Fibroblast of skin of back (primary cell): ENCODE measurements at places on chromosomes 4 and X.
A peak's percentile ranks its signal among the peaks of the same experiment; 100 is the strongest.

DNA sequence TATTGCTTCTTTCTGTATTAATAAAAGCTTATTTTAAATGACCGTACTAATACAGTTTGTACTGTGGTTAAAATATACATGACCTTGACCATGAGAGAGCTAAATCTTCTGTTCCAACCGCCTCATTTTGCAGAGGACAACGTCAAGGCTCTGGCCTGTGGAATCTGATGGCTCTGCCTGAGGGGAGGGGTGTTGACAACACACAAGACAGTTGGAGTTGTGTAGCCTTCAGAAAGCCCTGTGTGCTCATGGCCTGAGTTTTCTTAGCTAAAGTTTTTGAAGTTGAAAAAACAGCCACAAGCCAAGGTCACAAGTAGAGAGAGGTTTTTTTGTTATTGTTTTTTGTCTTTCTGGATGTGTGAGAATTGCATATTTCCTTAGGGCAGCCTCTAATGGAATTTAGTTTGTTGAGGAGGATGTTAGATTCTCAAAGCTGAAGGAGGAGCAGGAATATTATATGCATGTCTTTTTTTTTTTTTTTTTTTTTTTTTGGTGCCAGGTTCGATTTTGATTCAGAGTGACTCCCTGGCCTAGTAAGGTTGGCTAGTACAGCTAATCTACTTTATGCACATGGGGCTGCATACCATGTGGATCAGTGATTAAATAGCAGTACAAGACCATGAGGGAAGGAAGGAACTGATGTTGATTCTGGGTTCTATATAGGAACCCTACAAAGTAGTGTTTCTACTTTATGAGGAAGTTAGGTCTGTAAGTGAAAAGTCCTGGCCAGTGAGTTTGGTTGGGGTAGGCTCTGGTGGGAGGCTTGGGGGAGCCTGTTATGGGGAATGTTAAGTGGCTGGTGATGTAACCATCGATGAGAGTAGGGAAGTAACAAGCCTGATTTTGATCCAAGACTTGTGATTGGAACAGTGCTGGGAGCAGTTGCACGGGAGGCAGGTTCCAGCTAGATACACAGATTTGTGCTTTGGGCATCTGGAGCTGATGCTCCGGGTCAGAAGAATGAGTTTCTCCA lies 20.3 kb downstream of the SMS start:
- DNase-seq, result no peak

GRCh38 chr4:8741513-8742226 lies 130.0 kb downstream of the HMX1 start:
- DNase-seq, result no peak

DNA sequence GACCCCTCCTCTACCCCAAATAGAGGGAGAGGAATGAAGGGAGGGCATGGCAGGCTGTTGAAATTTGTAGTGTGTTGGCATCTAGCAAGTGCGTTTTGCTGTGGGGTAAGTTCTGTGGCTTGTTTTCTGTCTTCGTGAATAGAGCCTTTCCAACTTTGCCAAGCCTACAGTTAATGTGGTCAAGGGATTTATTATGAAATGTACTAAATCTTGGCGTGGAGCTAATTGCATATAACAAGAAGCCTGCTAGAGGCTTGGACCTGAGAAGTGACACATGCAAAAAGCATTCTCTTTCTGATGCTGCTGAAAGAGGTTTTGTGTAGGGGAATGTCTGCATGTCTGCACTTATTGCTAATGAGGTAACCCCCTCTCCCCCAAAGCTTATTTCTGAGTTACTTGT lies 132.2 kb downstream of the BMPR1B start:
- DNase-seq, result peak; percentile 17

DNA sequence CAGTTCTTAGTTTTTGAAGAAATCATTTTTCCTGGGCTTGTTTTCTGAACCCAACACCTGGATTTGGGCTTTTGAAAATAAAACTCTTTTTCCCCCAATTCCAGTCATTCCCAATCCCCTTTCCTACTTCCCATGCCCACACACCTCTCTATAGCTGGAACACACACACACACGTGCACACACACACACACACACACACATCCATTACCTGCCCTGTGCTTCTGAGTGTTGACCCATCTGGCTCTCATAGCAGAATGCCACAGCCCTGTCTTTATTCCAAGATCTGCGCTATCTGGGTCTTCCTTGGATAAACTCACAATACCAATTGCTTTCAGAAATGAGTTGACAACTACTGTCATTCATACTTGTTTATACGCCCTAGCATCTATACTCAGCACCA lies 54.9 kb upstream of the C4orf54 start:
- DNase-seq, result no peak

GRCh38 chr4:7968262-7968896 lies 28.7 kb upstream of the AFAP1 start:
- no peak for DNase-seq
